Left renal cortex interstitium (tissue), 4 donors: ENCODE measurements at places on chromosomes 7 and 10. TPM values are rescaled to one million over a fixed set of nuclear protein-coding genes. Genes with fewer than 3 reads are reported as not detected.

GRCh38 chr10:12042409-12042796, 206 bp downstream of the UPF2 start:
- no peak for DNase-seq

DNA sequence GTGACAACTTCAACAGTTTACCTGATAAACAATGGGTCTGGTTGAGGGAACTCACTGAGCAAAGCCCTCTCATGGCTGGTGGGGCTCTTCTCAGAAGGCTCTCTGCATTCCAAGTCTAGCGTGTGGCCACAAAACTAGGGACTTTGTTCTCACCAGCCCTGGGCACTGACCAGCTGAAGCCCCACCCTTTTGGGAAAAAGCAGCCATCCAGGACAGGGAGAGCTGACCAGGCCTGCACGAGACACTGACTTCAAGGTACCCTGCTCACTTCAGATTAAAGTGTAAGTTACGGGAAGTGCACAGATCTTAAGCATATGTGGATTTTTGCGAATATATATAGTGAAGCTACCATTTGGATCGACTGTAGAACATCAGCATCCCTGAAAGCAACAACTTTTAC, 67.4 kb upstream of the LRRC4 start:
- DNase-seq = no peak

DNA sequence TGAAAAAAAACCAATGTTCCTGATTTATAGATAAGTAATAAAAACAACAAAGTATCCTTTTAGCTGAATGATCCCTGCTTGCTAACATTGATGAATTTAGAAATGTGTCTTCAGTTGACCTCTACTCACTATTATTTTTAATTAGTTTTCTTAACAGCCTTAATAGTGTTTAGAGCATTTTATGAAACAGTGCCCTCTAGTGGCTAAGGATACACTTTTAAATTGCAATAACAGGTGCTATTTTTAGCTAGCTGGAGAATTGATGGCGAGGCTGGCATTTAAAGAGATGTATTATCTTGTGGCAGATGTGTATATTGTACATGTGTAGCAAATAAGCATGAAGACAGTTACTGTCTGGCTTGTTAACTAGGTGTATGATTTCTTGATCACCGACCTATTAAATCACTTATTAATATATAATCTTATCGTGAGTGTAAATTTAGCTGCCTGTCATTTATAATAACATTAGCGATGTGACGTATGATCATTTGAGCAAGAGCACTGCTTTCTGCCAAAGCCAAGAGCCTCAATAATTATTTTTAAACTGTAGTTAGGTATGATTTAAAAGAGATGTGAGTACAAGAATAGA, 451.9 kb downstream of the DPP6 start:
- peak; percentile 17 for DNase-seq

DNA sequence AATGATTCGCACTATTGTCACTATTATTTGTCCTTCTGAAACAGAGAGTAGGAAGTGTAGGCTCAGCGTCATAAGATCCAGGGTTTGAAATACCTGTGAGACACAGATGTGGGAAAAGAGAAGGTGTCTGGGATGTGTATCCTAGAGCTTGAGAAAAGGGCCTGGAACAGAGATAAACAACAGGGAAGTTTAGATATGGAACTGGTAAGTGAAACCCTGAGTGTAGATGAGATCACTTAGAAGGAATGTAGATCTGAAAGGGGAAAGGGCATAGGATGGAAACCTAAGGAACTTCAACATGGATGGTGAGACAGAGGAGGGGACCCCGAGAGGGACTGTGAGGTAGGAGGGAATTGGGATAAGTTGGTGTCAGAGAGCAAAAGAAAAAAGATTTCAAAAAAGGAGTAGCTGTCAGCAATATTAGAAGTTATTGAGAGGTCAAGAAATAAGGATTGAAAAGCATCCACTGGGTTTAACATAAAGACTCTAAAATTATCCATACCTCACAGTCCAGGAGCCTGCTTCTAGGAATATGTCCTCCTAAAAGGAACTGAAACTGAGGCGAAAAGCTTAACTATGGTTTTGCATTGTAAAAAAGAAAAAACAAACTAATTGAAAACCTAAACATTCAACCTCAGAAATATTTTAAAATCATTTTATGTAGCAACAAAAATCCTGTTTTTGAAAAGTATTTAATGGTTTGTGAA, 119.2 kb upstream of the NPVF start:
- DNase-seq = no peak

CCL26 gene
- not detected for polyA plus RNA-seq

CTAGE8 gene
- 5.9 TPM for polyA plus RNA-seq

KLF14 gene
- polyA plus RNA-seq = 0.51 TPM
